ENCODE measurements at places on chromosomes 2 and 18.

GRCh38 chr2:8215982-8216381 is 465.9 kb upstream of the ID2 start:
- H3K4me1 ChIP-seq, result peaks cover 4% of the 10 kb centered on the region
- H3K4me3 ChIP-seq, result no peak overlapping the region
- H3K27me3 ChIP-seq, result no peaks in the 10 kb centered on the region
- H3K36me3 ChIP-seq, result no peaks in the 10 kb centered on the region
- DNase-seq, result no peak

- no peak overlapping the region for H3K4me3 ChIP-seq
- no peaks in the 10 kb centered on the region for H3K36me3 ChIP-seq
- no peak for DNase-seq
Observed at GRCh38 chr18:12236934-12237832, 17.0 kb upstream of the CIDEA start.

GRCh38 chr2:186629250-186629996 is 39.6 kb downstream of the ITGAV start:
- H3K36me3 ChIP-seq, result no peaks in the 10 kb centered on the region
- no peak overlapping the region for H3K27ac ChIP-seq
- DNase-seq, result no peak
- no peak overlapping the region for H3K4me3 ChIP-seq
- H3K27me3 ChIP-seq, result no peaks in the 10 kb centered on the region

GRCh38 chr2:168430431-168430830 is 25.6 kb upstream of the CERS6 start:
- DNase-seq, result no peak
- no peaks in the 10 kb centered on the region for H3K27me3 ChIP-seq
- no peak overlapping the region for H3K4me3 ChIP-seq
- H3K27ac ChIP-seq, result no peak overlapping the region
- H3K36me3 ChIP-seq, result no peaks in the 10 kb centered on the region

DNA sequence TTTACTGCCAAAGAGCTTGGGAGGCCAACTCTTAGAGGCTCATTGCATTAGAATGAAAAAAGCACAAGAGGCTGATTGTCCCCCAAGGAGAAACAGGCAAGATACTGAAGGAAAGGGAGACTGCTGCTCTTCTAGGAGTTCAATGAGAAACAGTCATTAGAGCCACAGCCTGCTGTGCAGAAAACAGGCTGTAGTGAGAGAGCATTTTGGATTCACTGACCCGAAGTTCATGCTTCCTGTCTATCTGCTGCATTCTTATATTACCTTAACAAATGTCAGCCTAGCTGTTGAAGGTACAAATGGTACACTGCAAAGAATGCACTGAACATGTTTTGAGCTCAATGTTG is 423.3 kb downstream of the SETBP1 start:
- H3K27ac ChIP-seq, result no peak overlapping the region
- H3K27me3 ChIP-seq, result no peaks in the 10 kb centered on the region
- 0 out of 2 replicates have a peak, but pooled peaks cover 3% of the 10 kb centered on the region for H3K4me1 ChIP-seq
- DNase-seq, result no peak

- H3K4me1 ChIP-seq, result no peaks in the 10 kb centered on the region
- no peaks in the 10 kb centered on the region for H3K36me3 ChIP-seq
- no peaks in the 10 kb centered on the region for H3K27me3 ChIP-seq
- H3K4me3 ChIP-seq, result no peak overlapping the region
Observed at GRCh38 chr2:130744287-130745117, 10.8 kb upstream of the AMER3 start.

GRCh38 chr18:57197261-57197660 is 50.4 kb downstream of the BOD1L2 start:
- no peaks in the 10 kb centered on the region for H3K4me1 ChIP-seq
- H3K27ac ChIP-seq, result no peak overlapping the region
- DNase-seq, result no peak
- H3K36me3 ChIP-seq, result no peaks in the 10 kb centered on the region
- no peaks in the 10 kb centered on the region for H3K27me3 ChIP-seq

DNA sequence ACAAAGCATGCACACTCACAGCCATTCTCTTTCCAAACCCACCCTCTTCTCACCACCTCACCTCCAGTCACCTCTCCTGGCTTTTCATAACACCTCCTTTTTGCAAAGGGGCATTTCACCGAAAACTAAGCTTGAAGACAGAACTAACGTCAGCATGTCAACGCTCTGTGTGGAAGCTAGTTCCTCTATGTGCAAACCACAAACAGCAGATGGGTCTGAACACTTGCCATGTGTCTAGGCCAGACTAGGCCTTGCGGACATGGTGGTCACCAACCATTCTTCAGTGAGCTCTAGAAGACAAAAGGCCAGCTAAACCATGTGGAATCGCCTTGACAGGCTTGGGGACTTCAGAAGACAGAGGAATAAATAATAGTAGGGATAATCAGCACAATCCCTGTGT is 148.5 kb downstream of the TXNL1 start:
- H3K27me3 ChIP-seq, result no peaks in the 10 kb centered on the region
- H3K4me1 ChIP-seq, result no peaks in the 10 kb centered on the region
- H3K4me3 ChIP-seq, result no peak overlapping the region
- DNase-seq, result no peak
- no peak overlapping the region for H3K27ac ChIP-seq

DNA sequence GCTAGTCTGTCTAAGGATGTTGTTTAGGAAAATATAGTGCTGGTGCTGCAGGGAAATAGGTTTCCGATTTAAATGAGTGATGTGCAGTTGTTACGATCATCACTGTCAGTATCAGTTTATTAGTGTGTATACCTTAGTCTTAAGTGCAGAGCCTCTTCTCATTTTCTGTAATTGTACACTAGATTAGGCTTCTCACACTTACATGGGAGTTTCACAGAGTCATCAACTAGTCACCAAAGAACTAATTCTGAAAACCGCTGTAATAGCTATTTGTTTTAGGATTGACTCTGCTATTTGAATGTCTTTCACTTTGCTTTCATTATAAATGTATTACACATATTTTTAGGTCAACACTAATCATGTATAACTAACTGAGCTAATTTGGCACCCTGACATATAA is 99.8 kb upstream of the ZEB2 start:
- DNase-seq, result no peak
- no peaks in the 10 kb centered on the region for H3K27me3 ChIP-seq
- no peak overlapping the region for H3K27ac ChIP-seq
- no peaks in the 10 kb centered on the region for H3K4me1 ChIP-seq
- H3K36me3 ChIP-seq, result no peaks in the 10 kb centered on the region

- no peaks in the 10 kb centered on the region for H3K36me3 ChIP-seq
- DNase-seq, result no peak
- H3K27ac ChIP-seq, result no peak overlapping the region
- no peaks in the 10 kb centered on the region for H3K4me1 ChIP-seq
- H3K4me3 ChIP-seq, result no peak overlapping the region
- H3K27me3 ChIP-seq, result no peaks in the 10 kb centered on the region
Observed at GRCh38 chr2:67346718-67347407, 50.3 kb upstream of the ETAA1 start.

- H3K27me3 ChIP-seq, result no peaks in the 10 kb centered on the region
- H3K4me1 ChIP-seq, result no peaks in the 10 kb centered on the region
- no peak for DNase-seq
- H3K36me3 ChIP-seq, result no peaks in the 10 kb centered on the region
Observed at GRCh38 chr18:8749492-8749891, 44.1 kb downstream of the MTCL1 start.

DNA sequence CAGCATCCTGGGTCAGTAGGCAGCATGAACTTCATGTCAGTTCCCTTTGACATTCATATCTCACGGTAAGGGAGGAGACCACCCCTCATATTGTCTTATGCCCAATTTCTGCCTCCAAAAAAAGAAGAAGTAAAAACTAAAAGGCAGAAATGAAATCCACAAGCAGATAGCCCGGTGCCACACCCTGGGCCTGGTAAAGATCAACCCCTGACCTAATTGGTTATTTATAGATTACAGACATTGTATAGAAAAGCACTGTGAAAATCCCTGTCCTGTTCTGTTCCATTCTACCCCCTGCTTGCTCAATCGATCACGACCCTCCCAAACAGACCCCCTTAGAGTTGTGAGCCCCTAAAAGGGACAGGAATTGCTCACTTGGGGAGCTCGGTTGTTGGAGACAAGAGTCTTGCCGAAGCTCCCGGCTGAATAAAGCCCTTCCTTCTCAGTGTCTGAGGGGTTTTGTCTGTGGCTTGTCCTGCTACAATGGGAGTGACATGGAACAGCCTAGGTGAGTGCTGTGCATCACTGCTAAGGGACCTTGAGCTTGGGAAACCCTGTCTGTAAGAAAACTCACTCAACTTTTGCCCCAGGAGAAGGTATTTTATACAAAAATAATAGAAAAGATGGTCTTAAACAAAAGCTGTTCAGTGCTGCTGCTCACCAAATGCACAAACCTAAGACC is 11.1 kb downstream of the NDUFV2 start:
- peaks cover 23% of the 10 kb centered on the region for H3K36me3 ChIP-seq
- H3K4me1 ChIP-seq, result no peaks in the 10 kb centered on the region
- H3K4me3 ChIP-seq, result no peak overlapping the region
- no peak overlapping the region for H3K27ac ChIP-seq

GRCh38 chr18:57427429-57428201 is 7.6 kb upstream of the ONECUT2 start:
- H3K4me3 ChIP-seq, result peak overlapping the region; percentile 44
- no peak overlapping the region for H3K27ac ChIP-seq
- DNase-seq, result peak; percentile 73
- no peaks in the 10 kb centered on the region for H3K36me3 ChIP-seq
- H3K27me3 ChIP-seq, result peaks cover 64% of the 10 kb centered on the region

GRCh38 chr2:133135035-133135654 is 433.1 kb downstream of the NCKAP5 start:
- no peaks in the 10 kb centered on the region for H3K4me1 ChIP-seq
- H3K27me3 ChIP-seq, result no peaks in the 10 kb centered on the region
- no peak overlapping the region for H3K4me3 ChIP-seq
- no peak overlapping the region for H3K27ac ChIP-seq
- no peaks in the 10 kb centered on the region for H3K36me3 ChIP-seq

GRCh38 chr2:175490360-175490791 is 308.9 kb upstream of the ATP5MC3 start:
- H3K4me3 ChIP-seq, result no peak overlapping the region
- H3K27ac ChIP-seq, result no peak overlapping the region
- no peaks in the 10 kb centered on the region for H3K4me1 ChIP-seq

DNA sequence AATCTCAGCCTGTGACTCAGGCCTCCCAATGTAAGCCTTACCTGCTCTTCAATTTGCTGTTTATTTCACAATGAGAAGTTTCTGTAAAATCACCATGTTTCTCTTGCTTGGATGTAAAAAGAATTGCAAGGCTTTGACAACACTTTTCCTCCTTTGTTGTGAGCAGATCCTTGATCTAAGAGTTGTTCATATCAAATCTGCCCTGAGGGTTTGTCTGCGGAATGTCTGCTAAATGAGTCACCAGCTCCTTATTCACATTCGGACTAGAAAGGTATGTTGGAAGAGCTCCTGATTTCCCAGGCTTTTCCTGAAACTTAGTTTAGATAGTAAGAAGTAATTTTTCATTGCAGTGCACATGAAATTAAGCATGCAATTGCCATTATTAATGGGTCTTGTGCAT is 268.2 kb upstream of the TCF4 start:
- H3K4me1 ChIP-seq, result no peaks in the 10 kb centered on the region
- H3K4me3 ChIP-seq, result no peak overlapping the region
- peak overlapping the region; percentile 3 for H3K27ac ChIP-seq
- H3K36me3 ChIP-seq, result no peaks in the 10 kb centered on the region
- H3K27me3 ChIP-seq, result no peaks in the 10 kb centered on the region

GRCh38 chr18:25039781-25040180 is 312.2 kb downstream of the ZNF521 start:
- no peak overlapping the region for H3K4me3 ChIP-seq
- H3K4me1 ChIP-seq, result peaks cover 7% of the 10 kb centered on the region
- H3K36me3 ChIP-seq, result no peaks in the 10 kb centered on the region
- H3K27me3 ChIP-seq, result peaks cover 3% of the 10 kb centered on the region
- H3K27ac ChIP-seq, result no peak overlapping the region

DNA sequence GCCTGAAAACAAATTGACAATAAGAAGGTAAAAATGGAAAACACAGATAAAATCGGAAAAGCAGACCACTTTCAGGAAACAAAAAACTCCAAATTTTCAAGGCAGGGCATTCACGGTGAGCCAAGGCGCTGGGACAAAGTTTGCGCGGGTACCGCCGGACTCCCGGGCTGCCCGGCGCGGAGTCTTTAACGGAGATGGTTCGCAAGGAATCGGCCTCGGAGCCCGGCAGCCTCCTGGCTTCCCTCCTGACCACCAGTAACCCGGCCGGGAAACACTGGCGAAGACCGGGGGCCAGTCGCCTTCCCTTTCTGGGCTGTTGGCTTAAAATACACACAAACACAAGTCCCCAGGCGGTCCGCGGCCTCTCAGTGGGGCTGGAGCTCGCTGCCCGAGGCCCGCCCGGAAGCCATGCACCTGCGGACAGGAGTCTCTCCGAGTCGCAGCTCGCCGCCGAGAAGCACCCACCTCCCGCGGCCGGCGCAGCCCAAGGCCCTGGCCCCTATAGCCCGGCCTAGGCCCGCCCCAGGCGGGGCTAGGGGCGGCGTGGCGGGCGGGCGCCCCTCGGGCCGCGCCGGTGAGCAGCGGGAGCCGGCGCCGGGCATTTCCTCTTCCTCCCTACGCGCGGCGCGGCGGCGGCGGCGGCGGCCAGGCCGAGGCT is 622 bp upstream of the KCMF1 start:
- peak overlapping the region; percentile 95 for H3K4me3 ChIP-seq
- peak; percentile 77 for DNase-seq
- peaks cover 21% of the 10 kb centered on the region for H3K36me3 ChIP-seq
- no peaks in the 10 kb centered on the region for H3K4me1 ChIP-seq
- peak overlapping the region; percentile 95 for H3K27ac ChIP-seq

DNA sequence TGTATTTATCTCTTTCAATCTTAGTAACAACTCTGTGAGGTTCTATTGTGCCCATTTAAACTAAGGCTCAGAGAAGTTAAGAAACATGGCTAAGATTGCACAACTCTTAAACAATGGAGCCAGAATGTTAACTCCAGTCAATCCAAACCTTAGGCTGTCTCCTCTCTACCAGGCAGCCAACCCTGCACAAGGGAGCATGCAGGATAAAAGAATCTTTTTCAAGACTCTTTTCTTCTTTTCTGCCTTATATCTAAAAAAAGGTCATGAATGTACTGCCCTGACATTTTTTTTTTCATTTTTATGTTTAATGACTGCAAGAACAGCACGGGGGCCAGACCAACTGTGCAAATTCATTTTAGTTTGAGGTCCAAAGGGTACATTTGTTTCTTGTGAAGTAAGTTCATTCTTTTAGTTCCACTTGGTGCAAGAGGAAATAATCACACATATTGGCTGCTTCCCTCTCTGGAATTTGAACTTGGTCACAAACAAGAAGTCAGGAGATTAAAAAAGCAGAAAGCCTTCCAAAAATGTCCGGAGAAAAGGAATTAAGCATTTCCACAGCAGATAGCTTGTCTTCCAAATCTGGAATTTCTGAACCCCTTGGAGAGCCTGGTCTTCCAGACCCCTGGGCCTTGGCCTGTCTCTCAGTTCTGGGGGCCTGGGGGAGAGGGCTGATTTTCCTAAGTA is 96.0 kb upstream of the RIOK3 start:
- H3K27ac ChIP-seq, result no peak overlapping the region
- no peak for DNase-seq
- no peak overlapping the region for H3K4me3 ChIP-seq
- no peaks in the 10 kb centered on the region for H3K4me1 ChIP-seq
- H3K27me3 ChIP-seq, result no peaks in the 10 kb centered on the region

Measured in H1 (cell line).